Suprapubic skin (tissue), 4 donors: ENCODE measurements at places on chromosomes 5 and 9.

- no peak for DNase-seq
Observed at GRCh38 chr5:102772273-102772672, 17.2 kb downstream of the PAM start.

DNA sequence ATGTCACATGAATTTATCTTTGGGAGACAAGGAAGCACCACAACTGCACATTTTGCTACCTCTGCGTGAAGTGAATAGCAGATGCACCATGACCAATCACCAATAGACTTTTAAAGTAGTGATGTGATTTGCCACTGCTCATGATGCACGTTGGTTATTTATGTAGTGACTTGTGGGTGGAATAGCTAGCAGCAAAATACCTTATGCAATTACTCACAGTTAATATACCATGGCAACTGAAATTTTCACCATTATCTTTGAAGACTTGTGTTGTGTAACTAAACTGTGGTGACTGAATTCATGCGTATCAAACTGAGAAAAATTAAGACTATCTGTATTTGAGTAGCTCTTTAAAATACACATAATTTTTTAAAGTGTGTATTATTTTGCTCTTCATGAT, 46.2 kb upstream of the TUSC1 start:
- no peak for DNase-seq

DNA sequence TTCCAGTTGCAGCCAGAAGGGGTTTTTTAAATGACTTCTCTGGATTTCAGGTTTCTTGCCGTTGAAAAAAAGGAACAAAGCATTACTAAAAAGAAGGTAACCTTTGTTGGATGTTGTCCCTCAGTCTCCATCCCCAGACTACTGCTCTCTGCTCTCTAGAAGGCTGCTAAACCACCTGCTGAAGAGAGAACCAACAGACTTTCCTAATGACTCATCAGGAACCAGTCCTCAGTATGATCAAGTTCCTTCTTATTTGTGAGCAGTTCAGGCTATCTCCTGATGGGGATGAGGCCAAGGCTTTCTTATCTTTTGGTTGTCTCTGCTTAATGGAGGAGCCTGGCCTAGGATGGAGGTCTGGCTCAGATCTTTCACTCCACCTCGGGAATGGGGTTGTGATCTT, 4.1 kb downstream of the KIF4B start:
- DNase-seq: no peak

GRCh38 chr9:4108754-4109465, 191.0 kb downstream of the GLIS3 start:
- DNase-seq: no peak

DNA sequence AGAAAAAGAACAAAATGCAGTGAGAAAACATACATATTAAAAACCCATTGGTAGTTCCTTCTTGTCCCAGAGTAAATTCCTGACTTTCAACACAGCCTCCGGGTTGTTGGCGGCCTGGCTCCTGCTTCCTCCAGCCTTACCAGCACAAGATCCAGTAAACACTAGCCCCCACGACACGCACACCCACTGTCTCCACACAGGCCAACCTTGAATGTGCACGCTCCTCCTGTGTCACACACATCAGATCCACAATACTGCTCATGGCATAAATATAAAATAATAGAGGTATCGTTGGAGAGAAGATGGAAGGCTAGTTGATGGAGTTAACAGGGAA, 2.5 kb upstream of the SLC31A2 start:
- no peak for DNase-seq

DNA sequence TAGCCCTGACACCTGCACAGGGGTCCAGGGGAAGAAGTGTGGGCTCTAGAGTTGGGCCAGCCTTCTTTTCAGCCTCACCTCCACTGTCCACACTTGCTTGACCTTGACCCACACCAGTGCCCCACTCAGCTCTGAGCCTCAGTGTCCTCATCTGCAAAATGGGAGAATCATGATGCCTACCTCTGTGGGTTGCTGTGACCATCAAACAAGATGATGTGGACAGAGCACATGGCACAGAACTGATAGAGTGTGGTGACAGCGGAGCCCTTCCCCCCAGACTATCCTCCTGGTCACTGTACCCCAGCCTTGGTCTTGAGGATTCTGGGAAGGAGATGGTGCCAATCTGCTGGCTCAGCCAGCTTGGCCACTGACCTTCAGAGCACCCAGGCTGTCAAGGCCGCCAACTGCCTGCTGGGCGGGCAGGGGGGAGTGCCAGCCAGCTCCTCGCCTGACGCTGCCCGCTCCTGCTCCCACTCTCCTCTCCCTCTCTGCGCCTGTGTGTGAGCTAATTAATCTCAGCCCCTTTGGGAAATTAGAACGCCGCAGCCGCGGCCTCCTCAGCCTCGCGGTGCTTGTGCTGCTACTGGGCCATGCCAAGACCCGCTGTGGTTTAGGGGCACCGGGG, 16.7 kb downstream of the CXXC5 start:
- DNase-seq: no peak
